SK-N-SH treated with all-trans-retinoic acid at 6 μM for 48 hours (cell line): ENCODE measurements at places on chromosomes 11 and 22.

GRCh38 chr11:130846606-130847005 is 69.7 kb downstream of the SNX19 start:
- no peak for ATAC-seq

DNA sequence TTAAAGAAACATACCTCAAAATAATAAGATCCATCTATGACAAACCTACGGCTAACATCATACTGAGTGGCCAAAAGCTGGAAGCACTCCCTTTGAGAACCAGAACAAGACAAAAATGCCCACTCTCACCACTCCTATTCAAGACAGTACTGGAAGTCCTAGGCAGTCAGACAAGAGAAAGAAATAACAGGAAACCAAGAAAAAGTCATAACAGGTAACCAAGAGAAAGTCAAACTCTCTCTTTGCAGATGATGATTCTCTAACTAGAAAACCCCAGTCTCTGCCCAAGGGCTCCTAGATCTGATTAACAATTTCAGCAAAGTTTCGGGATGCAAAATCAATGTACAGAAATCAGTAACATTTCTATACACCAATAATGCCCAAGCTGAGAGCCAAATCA is 35.6 kb downstream of the TMEM123 start:
- no peak for ATAC-seq

GRCh38 chr11:69640995-69641581 is at the start of gene CCND1:
TSS of gene CCND1 (plus strand) at chr11:69641156. CDS start at chr11:69641314, 158 bp downstream.
- ATAC-seq: peak; percentile 70

DNA sequence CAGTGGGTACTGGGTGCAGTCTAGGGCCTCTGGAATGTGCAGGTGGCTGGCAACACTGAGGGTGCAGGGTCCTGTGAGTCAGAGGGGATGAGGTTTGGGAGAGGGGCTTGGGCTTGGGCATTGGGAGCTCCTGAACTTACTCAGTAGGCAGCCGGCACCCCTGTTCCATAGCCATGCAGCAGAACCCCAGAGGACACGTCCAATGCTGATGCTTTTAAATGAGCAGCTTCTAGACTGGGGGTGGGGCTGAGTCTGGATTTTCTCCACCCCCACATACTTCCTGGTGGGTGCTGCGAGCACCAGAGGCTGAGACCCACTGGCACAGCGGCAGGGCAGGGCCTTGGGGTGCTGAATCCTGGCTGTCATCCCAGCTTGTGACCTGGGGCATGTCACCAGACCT is 71.4 kb downstream of the ARHGAP8 start:
- no peak for ATAC-seq

GRCh38 chr11:12459865-12460444 is 82.6 kb downstream of the PARVA start:
- ATAC-seq: no peak

DNA sequence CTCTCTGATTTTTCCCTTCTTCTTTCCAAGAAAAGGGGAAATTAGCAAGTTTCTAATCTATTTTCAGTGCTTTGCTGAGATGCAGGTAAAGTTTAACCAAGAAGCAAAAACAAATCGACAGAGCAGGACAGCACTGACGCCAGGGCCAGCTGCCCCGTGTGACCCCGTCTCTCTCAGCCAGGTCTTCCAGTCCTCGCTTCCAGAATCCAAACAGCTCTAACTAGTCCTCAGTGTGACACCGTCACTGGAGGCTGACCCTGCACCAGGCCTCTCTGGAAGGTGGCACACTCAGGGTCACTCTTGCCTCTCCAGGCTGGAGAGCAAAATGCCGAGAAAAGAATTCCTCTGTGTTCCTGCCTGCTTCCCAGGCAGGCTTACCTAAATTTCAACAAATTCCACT is 44.8 kb downstream of the SHANK2 start:
- ATAC-seq: no peak

- ATAC-seq: peak; percentile 63
Measured at GRCh38 chr11:86800076-86800959, at the start of gene PRSS23. TSS of gene PRSS23 (plus strand) at chr11:86800542. CDS start at chr11:86807644, 7,102 bp downstream.
